ENCODE measurements at places on chromosomes 5 and 9.

- peak; percentile 86 for DNase-seq
These were observed at the start of gene CTNNAL1 for GRCh38 chr9:109012876-109013678. CTNNAL1 (minus strand) TSS chr9:109013499; CDS start chr9:109013442, 57 bp downstream.

- no peak for DNase-seq
These were observed 257.9 kb downstream of the ZSWIM6 start for GRCh38 chr5:61589946-61590345.

- DNase-seq, result no peak
These were observed 57.6 kb downstream of the PTCH1 start for GRCh38 chr9:95459178-95459577.

- DNase-seq, result no peak
These were observed 179.1 kb downstream of the AUH start for GRCh38 chr9:91182429-91183225.

GRCh38 chr5:169161022-169161680, 139.8 kb downstream of the SLIT3 start:
- no peak for DNase-seq
